Activated naive CD8-positive, alpha-beta T cell treated with anti-CD3 and anti-CD28 coated beads, Interleukin-2, amount 50 U/mL, for 16 hours (primary cell): ENCODE measurements at places on chromosomes 7 and 10.

DNA sequence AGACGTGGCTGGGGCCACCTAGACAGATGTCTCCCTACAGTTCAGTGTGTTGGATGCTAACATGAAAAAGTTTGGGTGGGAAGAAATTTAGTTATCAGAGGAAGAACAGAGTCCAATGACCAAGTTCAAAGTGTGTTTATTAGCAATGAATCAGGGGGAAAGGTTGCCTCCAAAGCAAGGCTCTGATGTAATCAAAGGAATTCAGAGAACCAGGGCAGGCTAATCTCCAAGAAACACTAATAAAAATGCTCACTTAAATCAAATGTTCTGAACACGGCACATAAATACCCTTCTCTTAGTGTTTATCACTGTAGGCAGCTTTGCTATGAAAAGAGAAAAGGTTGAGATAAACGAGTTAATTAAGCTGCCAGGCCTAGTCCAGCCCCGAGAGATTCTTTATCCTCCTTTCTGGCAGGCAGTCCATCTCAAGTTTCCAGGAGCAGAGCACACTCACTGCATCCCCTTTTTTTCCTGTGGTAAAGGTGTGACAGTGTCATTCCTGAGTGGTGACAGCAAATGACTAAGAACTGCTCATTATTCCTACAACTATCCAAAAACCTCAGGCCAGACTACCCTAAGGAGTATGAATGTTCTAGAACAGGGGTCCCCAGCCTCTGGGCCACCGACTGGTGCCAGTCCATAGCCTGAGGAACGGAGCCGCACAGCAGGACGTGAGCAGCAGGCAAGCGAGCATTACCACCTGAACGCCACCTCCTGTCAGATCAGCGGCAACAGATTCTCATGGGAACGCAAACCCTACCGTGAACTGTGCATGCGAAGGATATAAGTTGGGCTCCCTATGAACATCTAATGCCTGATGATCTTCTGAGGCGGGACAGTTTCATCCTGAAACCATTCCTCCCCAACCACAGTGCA, 66.9 kb upstream of the FHIP2A start:
- DNase-seq = no peak

- no peak for DNase-seq
These were observed 229.7 kb downstream of the ELMO1 start for GRCh38 chr7:37218956-37219355.

DNA sequence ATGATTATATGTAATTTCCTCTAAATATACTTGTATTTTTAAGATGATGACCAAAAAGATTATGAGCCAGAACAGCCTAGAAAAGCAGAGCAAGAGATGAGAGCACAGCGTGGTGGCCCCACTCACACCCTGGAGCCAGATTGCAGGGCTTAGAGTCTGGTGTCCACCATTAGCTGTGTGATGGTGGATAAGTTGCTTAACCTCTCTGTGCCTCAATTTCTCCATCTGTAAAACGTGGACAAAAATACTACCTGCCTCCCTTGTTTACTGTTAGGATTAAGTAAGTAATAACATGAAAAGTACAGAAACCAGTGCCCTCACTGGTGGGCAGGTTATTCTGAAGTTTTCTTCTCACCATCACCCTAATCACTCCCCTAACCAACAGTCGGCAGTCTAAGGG, 212.3 kb downstream of the COBL start:
- DNase-seq = no peak

DNA sequence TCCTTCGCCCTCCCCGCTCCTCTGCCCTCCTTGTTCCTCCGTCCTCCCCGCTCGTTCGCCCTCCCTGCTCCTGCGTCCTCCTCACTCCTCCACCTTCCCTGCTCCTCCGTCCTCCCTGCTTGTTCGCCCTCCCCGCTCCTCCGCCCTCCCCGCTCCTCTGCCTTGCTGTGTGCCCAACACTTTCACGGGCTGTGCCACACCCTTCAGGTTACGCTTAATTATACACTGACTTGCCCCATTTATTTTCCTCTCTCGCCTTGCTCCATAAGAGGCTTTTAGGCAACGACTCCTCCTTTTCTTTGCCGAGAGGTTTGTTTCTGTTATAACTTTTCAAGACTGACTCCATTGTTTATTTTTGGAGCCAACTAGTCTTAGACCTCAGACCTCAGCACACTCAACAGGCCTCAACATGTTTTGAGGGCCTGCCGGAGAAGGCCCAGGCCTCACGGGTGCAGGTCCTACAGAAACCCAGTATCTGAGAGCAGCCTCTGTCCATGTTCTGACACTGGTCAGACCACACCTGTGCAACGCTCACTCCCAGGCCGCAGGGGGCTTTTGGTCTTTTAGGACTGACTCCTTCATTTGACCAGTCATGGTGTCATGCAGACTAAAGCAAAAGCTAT, 18.2 kb upstream of the PRKAG2 start:
- no peak for DNase-seq

DNA sequence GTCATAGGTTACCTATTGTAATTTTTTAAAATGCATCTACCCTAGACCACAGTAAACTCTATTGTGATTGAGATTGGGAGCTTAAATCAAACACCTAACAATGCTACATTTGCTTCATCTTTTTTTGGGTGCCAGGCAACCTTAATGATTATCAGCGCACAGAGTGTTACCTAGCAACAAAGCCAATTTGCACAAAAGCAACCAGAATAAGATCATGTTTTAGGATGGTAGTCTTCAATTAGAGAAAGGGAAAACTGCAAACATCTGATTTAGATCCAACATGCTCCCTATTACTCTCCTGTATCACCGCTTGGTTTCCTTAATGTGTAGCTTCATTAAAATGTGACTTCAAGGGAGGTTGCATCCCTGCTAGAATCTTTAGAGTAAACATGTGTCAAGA, 226.9 kb downstream of the ABCA13 start:
- DNase-seq = no peak
